ENCODE measurements at places on chromosomes 2 and 18. TPM values are rescaled to one million over a fixed set of nuclear protein-coding genes. Genes with fewer than 3 reads are reported as not detected.

DNA sequence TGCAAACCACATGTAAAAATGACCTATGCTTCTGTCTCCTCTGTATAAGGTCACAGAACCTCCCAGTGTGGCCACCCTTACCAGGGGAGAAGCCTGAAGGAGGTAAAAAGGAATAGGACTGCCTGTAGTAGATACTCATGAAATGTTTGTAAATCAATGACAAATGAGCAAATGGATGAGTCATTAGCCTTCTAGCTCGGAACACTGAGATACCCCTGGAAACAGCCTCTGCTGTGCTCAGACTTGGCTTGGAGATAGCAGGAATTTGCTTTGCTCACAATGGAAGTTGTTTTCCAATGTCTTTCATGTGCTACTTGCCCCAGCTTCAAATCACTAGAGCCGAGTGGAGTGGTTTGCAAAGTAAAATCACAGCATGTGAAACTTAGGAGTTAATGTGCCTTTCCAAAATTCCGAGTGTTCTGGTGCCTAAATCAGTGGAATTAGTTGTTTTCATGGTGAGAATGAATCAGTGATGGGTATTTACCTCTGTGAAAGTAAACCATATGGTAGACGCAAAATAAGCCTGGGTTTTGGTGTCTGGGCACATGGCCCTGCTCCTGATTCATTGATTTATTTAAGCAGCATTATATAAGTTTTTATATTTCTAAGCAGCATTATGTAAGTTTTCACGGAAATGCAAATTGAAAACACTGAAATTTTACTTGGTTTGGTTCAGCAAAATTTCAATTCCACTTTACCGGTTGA is 154.0 kb upstream of the MAP3K20 start:
- DNase-seq, result no peak

DNA sequence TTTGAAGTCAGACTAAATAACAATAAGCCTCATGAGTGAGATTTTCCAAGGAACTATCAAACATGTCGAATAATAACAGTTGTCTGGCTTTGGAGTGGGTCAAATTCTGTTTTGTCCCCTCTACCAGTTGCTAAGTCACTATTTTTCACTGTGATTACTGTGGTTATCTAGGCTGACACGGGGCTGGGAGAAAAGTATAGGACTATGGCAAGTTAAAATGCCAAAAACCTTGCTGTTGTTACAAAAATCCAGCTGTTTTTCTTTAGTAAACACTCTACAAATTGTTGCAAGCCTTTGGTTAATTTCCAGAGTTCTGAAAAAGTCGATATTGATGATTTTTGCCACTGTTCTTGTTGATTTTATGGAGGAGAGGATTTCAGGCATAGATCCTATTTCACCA is 1.5 kb downstream of the CFAP210 start:
- no peak for DNase-seq

DNA sequence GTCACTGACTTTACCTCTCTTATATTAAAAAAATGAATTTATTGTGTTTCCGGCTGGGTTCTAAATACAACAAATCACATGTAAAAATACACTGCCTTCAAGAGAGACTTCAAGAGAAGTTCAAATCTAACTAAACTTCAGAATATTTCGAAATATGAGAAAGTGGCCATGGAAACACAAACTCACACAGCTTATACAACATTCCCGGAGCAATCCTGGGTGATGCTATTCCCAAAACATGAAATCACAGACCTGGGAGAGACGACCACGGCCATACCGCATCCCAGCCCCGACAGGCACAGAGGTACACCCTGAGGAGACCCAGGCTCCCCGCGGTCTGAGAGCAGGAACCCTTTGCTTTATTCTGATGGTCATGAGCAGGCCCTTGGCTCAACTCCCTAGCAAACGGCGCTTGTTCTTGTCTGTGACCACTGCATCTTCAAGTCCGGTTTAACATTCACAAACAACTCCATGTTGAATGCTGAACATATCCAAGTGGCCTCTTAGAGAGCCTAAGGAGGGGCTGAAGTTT is 185.4 kb upstream of the REV1 start:
- no peak for DNase-seq

DNA sequence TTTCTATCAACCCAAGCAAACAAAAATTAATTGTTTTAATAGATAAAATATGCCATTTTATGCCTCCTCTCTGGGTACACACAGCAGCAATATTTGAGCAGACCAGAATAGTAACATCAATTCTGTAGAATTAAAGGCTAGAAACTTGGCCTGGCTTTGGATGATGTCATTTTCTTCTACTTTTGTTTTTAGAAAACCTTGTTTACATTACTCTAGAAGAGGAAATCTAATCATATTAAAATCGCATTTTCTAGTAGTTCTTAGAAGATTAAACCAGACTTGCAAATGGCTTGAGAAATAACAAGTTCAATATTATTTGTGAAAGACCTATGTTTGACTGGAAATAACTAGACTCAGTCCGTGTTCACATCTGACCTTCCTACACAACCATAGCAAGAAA is 102.3 kb upstream of the RFX8 start:
- no peak for DNase-seq

GRCh38 chr2:127164761-127165538 is 55.1 kb downstream of the CYP27C1 start:
- DNase-seq, result no peak

GRCh38 chr2:174781298-174781697 is 17.0 kb upstream of the CHRNA1 start:
- no peak for DNase-seq

- DNase-seq, result no peak
These were observed 38.0 kb downstream of the SCTR start for GRCh38 chr2:119486196-119486827.

DNA sequence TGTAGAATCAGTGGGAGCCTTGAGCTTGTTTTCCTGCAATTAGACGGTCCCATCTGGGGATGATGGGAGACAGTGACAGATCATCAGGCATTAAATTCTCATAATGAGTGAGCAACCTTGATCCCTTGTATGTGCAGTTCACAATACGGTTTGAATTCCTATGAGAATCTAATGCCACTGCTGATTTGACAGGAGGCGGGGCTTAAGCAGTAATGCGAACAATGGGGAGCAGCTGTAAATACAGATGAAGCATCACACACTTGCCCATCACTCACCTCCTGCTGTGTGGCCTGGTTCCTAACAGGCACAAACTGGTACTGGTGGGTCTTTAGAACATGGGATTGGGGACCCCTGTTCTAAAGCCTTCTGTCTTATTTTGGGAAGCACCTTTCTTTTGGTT is 17.9 kb upstream of the NYAP2 start:
- no peak for DNase-seq

The C2orf78 gene
- polyA plus RNA-seq, result not detected

The MTCL1 gene
- 2.7 TPM for polyA plus RNA-seq

The CENPA gene
- 0.10 TPM for polyA plus RNA-seq
